ENCODE measurements at places on chromosomes 6 and 20.

DNA sequence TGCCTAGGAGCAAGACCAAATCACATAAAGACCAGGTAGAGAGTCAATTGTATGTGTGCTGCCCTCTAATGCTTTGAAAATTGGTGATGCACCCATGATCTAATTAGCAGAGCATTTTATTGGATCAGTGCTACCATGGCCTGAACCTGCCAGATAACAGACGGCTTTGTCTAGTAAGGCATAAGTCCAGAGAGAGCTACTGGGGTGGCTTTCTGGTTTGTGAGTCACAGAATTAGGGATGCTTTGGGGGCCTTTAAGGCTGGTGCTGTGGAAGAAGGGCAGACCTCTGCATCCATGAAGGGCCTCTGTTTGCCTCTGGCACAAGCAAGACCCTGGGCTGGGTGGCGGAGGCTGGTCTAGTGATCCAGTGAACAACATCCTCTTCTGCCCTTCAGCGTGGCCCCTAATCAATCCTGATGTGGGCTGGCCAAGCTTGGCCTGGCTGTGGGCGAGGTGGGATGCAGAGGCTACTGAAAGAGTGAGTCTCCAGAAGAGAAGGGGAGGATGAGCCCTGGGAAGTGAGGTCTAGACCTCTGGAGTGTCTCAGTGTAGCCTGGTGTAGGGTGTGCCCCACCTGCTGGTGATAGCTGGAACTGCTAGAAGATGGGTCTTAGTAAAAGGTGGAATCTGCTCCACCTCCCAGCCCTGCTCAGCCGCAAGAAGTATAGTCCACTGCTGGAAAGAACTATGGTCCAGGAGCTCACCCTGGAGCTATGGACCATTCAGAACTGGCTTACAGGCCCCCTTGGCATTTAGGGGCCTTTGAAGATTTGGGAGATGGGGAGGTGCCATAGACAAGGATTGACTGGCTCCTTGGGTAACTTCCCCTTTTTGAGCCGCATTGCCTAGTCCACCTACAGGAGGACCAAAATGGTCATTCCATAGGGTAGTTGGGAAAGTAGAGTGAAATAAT lies 36.7 kb upstream of the AAR2 start:
- H3K27me3 ChIP-seq = no peaks in the 10 kb centered on the region
- H3K4me3 ChIP-seq = no peak overlapping the region
- H3K27ac ChIP-seq = no peak overlapping the region
- DNase-seq = peak; percentile 80
- no peaks in the 10 kb centered on the region for H3K36me3 ChIP-seq

DNA sequence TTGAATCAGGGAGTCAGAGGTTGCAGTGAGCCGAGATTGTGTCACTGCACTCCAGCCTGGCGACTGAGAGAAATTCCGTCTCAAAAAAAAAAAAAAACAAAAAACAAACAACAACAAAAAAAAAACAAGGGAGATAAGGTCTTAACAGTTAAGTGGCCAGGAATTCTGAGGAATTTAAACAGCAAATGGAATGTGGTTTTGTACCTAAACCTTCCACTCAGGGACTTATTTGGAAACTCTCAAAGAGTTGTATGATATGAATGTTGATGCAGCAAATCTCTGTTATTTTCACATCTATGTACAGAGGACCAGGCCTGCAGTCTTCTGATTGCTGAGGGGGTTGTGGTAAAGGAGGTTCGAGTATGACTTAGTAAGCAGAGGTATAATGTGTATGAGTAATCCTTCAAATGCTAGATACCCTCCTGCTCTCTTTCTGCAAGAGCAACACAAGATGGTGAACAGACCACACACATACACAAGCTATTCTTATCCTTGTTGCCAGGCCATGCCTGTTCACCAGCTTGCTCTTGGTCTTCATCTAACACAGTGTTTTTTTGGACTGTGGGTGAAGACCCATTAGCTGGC lies 174.9 kb upstream of the SCGN start:
- peaks cover 29% of the 10 kb centered on the region for H3K36me3 ChIP-seq
- no peaks in the 10 kb centered on the region for H3K27me3 ChIP-seq
- H3K4me1 ChIP-seq = no peaks in the 10 kb centered on the region
- no peak overlapping the region for H3K27ac ChIP-seq
- DNase-seq = no peak
- H3K4me3 ChIP-seq = no peak overlapping the region

- H3K36me3 ChIP-seq = no peaks in the 10 kb centered on the region
- H3K4me1 ChIP-seq = peaks cover under 1% of the 10 kb centered on the region
- H3K4me3 ChIP-seq = no peak overlapping the region
These were observed 103.5 kb upstream of the AKAP12 start for GRCh38 chr6:151136141-151136755.

- no peak for DNase-seq
- no peaks in the 10 kb centered on the region for H3K36me3 ChIP-seq
- no peak overlapping the region for H3K27ac ChIP-seq
- H3K27me3 ChIP-seq = no peaks in the 10 kb centered on the region
- H3K4me1 ChIP-seq = no peaks in the 10 kb centered on the region
These were observed 101.1 kb upstream of the PLCB4 start for GRCh38 chr20:8967641-8968245.

DNA sequence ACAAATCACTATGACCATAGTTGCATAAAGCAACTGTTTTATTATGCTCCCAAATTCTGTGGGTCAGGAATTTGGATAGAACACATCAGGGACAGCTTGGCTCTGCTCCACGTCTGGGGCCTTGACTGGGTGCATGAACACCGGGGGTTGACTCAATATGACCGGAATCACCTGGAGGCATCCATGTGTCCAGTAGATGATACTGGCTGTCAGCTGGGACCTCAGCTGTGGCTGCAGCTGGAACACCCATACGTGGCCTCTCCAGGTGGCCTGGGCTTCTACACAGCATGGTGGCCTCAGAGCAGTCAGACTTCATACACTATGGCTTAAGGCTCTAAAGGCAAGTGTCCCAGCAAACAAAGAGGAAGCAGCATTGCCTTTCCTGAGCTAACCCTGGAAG lies 113.4 kb downstream of the NRN1 start:
- H3K36me3 ChIP-seq = no peaks in the 10 kb centered on the region
- H3K27me3 ChIP-seq = no peaks in the 10 kb centered on the region
- no peak for DNase-seq
- no peak overlapping the region for H3K4me3 ChIP-seq

DNA sequence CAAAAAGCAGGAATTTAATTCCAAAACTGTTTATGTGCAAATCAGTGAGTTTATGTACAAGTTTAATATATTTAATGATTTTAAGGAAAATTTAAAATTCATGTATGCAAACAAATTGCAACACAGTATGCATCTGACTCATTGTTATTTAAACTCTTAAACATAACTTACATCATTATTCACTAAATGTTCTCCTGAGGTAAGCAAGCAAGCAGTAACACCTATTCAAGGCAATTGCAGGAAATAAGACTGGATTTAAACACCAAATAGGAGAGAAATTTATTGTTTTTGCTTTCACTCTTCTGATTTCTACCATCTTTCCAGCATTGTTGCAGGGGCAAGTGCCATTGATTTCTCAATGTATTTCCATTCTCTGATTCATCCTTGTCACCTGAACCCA lies 239.5 kb downstream of the TFAP2A start:
- no peaks in the 10 kb centered on the region for H3K36me3 ChIP-seq
- no peak overlapping the region for H3K4me3 ChIP-seq
- no peaks in the 10 kb centered on the region for H3K27me3 ChIP-seq

- H3K4me1 ChIP-seq = peaks cover 73% of the 10 kb centered on the region
- H3K27me3 ChIP-seq = no peaks in the 10 kb centered on the region
- H3K36me3 ChIP-seq = no peaks in the 10 kb centered on the region
- DNase-seq = no peak
These were observed 19.0 kb downstream of the RALY start for GRCh38 chr20:34012735-34013134.

GRCh38 chr6:88997327-88997726 lies 33.9 kb upstream of the RNGTT start:
- no peaks in the 10 kb centered on the region for H3K36me3 ChIP-seq
- H3K27ac ChIP-seq = no peak overlapping the region
- H3K4me1 ChIP-seq = no peaks in the 10 kb centered on the region
- H3K27me3 ChIP-seq = no peaks in the 10 kb centered on the region
- no peak overlapping the region for H3K4me3 ChIP-seq
